ENCODE measurements at places on chromosomes 4 and X.

DNA sequence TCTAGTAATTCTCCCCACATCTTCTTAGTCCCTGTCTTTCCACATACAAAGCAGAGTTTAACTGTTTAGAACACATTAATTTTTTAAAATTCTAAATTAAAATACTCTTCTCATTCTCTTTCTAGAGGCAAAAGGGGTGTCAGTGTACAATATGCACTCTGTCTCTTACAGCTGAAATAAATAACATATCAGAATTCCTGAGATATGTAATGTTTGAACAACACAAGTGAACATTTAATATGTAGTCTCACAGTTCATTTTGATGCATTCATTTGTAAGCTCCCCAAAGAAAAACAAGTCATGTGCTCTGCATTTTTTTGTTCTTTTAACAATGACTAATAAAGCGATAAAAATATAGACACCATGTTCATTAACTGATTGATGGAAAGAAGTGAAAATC, 19.7 kb upstream of the SULT1B1 start:
- DNase-seq: no peak

DNA sequence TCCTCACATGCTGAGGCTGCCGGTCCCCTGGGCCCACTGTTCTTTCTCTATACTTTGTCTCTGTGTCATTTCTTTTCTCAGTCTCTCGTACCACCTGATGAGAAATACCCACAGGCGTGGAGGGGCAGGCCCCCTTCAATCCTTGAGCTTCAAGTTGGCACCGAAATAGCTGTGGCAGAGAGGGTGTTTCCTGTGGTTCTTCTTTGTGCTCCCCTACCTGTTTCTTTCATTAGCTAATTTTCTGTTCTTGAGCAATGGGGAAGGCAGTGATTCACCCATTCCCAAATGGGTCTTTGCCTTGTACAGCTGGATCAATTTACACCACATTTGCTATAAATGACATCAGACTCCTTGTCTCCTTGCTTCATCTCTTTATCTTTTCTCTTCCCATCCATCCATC, 2.1 kb upstream of the CYSLTR1 start:
- DNase-seq: no peak

GRCh38 chrX:79573760-79574159, 206.6 kb upstream of the ITM2A start:
- no peak for DNase-seq

- DNase-seq: peak; percentile 57
These were observed 572.0 kb downstream of the INPP4B start for GRCh38 chr4:142274137-142274536.

- no peak for DNase-seq
These were observed 42.9 kb downstream of the NDST3 start for GRCh38 chr4:118076958-118077766.

- no peak for DNase-seq
These were observed 20.4 kb upstream of the GDPD2 start for GRCh38 chrX:70402721-70403120.

- no peak for DNase-seq
These were observed 851.9 kb upstream of the FRG1 start for GRCh38 chr4:189088780-189089179.

Measured in PC-9 (cell line).